ENCODE measurements at places on chromosomes 7 and 10.

GRCh38 chr7:83366629-83367028, 203.9 kb upstream of the PCLO start:
- DNase-seq = no peak

- no peak for DNase-seq
These were observed 6.2 kb upstream of the MRC1 start for GRCh38 chr10:17802976-17803375.

DNA sequence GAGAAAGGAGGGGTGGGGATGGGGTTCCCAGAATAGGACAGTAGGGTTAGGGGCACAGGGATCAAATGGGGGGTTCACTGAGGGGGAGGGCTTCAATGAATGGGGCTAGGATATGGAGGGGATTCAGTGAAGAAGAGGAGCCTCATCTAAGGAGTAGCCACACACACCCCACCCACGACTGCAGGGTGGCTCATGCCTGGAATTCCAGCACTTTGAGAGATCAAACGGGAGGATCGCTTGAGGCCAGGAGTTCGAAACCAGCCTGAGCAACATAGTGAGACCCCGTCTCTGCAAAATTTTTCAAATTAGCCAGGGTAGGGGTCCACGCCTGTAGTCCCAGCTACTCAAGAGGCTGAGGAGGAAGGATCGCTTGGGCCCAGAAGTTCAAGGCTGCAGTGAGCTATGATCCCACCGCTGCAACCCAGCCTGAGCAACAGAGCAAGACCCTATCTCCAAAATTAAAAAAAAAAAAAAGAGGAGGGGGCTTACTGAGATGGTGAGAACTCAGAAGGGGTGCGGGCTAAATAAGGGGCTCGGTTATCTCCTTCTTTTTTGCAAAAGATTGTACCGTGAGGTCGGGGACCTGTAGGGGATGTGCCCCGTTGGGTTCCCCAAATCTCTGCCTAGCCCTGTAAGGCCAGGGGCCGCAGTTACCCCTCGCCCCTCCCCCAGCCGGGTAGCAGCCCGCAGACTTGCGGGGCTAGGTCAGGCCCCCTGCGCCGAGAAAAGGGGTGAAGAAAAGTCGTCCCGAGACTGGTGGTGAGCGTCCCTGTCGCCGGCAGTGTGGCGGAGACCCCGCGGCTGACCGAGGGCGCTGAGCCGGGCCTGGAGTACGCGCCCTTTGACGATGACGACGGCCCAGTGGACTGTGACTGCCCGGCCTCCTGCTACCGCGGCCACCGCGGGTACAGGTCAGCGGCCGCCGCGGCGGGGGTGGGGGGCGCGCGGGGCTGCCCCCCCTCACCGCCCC, 43.1 kb upstream of the HSPB1 start:
- no peak for DNase-seq

DNA sequence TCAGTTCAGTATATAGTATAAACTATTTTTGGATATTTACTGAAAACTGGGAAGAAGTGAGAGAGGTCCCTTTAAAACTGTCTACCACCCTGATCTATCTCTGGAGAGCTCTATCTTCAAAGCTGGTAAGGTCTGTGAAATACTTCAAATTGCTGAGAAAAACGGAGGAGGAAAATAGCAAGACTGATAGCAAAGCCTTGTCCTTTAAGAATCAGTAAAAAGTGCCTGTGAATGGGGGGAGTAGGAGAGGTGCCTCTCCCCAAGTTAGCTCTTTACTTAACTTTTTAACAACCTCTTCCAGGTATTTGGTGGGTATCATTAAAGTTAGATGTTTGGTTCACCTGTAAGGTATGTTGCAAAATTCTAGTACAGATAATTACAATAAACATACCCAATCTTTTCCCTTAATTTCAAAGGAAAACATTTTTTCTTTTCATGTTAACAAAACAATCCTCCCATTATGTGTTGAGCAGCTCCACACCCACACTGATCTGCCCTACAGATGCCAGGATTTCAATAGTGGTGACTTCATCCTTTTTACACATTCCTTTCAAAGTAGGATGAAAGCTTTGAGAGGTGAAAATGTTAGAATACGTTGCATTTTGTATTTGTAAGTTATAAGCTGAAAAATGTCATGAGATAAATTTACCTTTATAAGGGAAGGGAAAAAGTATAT, 149.2 kb downstream of the CRPPA start:
- DNase-seq = no peak

DNA sequence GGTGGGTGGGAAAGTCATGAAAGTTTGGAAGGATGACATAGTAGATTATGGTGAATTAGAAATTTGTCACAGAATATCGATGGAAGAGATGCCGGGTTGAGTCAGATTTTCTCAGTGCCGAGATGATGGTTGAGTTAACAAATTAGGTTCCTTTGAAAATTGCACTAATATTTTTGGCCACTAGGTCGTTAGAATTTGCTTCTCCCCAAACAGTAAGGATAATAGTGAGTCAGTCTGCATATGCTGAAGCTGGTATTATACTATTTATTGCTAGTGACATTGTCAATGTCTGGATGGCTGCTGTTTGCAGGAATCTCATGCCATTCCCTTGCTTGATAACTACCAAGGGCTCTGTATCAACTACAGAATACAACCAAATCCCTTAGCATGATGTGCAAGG, 37.7 kb upstream of the MINDY3 start:
- no peak for DNase-seq

- no peak for DNase-seq
These were observed 25.0 kb downstream of the BPGM start for GRCh38 chr7:134671609-134672008.

- no peak for DNase-seq
These were observed 434.7 kb downstream of the TNS3 start for GRCh38 chr7:47147213-47147631.

DNA sequence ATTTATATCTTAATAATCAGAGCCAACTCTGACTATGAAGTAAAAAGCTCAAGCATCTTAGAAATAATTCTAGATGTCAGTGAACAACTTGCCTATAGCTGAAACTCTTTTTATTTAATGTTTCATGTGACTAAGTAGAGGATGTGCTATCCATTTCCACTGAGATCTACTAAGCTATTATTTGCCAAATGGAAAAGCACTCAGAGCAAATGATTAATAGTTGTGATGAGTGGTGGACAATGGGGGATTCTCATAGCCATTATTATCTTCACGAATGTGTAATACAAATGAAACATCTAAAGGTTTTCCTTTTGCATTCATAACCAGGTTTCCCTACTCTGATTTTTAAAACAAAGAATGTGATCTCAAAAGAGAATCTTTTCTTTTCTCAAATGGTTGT, 126.6 kb upstream of the GNAI1 start:
- no peak for DNase-seq

GRCh38 chr10:31426401-31426800, 107.4 kb downstream of the ZEB1 start:
- DNase-seq = no peak

DNA sequence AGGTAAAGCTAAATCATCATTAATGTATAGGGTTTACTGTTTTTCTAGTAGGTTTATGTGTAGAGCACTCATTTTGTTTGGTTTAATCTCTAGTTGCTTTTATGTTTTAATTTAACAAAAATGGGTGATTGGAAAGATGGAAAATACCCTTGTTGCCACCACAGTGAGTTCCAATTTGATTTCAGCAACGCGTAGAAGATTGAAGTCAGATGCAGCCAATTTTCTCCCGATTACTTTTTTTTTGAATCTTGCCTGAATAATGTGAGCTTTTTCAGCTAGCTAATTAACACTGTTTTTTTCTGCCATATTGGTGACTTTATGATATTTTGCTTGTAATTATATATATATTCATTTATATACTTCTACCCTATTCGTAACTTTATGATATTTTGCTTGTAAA, 293.8 kb downstream of the SDK1 start:
- no peak for DNase-seq

GRCh38 chr10:126387041-126387921, 996 bp downstream of the ADAM12 start:
- DNase-seq = peak; percentile 18

GRCh38 chr7:41630741-41631140, 72.1 kb downstream of the INHBA start:
- DNase-seq = no peak

- DNase-seq = no peak
These were observed 30.2 kb downstream of the SLC39A12 start for GRCh38 chr10:17981766-17982380.

- DNase-seq = no peak
These were observed 7.1 kb downstream of the FAM171A1 start for GRCh38 chr10:15364001-15364400.

GRCh38 chr7:5636914-5637313, 144.5 kb downstream of the RNF216 start:
- no peak for DNase-seq

GRCh38 chr7:65307651-65308299, 65.9 kb upstream of the ZNF92 start:
- DNase-seq = peak; percentile 21

- DNase-seq = no peak
These were observed 25.6 kb downstream of the DIP2C start for GRCh38 chr10:663831-664251.

- no peak for DNase-seq
These were observed 52.1 kb upstream of the HELLS start for GRCh38 chr10:94493463-94493862.

DNA sequence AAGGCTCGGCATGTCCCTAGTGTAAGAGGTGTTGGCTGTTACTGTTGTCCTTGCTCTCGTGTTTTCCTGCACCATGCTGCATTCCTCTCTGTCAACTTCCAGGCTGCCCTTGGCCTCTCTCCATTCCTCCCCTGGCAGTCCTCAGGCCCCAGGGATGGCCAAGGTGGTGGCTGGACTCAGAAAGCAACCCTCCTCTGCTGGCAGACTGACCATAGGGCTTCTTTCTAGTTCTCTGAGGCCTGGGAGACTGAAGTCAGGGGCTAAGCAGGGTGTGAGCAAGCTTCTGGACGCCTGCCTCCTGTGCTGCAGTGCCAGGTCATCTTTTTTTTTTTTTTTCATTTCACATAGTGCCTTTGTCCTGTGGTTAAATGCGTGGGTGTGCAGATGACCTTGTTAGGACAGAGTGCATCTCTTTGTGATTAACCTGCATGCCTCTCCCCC, 72.0 kb downstream of the GOLGA7B start:
- DNase-seq = no peak

GRCh38 chr7:42024537-42024936, 212.5 kb downstream of the GLI3 start:
- no peak for DNase-seq

GRCh38 chr7:36215457-36215765, 62.4 kb downstream of the EEPD1 start:
- DNase-seq = no peak

- no peak for DNase-seq
These were observed 315.4 kb upstream of the KLF6 start for GRCh38 chr10:4100380-4100779.

GRCh38 chr7:44533301-44534055, 7.7 kb downstream of the NPC1L1 start:
- DNase-seq = no peak

All from GM19239 (cell line).